ENCODE measurements at places on chromosomes 11 and 22. TPM values are rescaled to one million over a fixed set of nuclear protein-coding genes. Genes with fewer than 3 reads are reported as not detected.
A peak's percentile ranks its signal among the peaks of the same experiment; 100 is the strongest.

DNA sequence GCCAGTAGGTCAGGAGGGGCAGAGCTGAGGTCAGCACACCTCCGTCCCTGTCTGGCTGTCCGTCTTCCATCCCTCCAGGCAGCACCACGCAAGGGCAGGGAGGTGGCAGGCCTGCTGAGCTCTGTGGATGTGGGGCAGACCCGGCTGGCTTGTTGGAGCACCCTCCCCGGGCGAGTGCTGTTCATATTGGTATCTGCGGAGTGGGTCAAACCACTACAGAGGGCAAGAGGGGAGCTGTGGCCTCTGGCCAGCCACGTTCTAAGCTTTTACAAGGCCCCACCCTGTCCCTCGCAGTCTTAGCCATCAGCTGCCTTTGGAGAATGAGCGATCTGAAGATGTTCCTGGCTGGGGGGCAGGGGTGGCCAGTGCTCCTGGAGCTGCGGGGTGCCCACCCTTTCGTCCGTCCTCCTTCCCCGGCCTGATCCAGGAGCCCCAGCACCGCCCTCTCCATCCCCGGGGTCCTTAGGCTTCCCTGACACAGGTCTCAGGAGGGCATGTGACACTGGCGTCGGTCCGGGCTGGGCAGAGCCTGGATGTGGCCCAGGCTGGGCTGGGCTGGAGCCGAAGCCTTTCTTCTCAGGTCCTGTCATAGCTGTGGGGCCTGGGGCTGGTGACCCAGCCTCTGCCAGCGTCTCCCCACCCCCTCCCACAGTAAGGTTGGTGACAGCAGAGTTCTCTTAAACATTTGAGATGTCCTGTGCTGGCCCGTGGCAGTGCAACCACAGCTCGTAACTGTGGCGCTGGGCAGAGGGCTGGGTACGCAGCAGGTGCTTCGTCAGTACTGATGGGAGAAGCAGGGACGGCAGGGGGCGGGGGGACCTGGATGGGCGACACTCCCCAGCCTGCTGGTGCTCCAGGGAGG, 31.7 kb upstream of the GRAMD4 start:
- no peak for DNase-seq

- no peak for DNase-seq
Measured at GRCh38 chr22:44242946-44243724, 62.4 kb downstream of the PARVG start.

DNA sequence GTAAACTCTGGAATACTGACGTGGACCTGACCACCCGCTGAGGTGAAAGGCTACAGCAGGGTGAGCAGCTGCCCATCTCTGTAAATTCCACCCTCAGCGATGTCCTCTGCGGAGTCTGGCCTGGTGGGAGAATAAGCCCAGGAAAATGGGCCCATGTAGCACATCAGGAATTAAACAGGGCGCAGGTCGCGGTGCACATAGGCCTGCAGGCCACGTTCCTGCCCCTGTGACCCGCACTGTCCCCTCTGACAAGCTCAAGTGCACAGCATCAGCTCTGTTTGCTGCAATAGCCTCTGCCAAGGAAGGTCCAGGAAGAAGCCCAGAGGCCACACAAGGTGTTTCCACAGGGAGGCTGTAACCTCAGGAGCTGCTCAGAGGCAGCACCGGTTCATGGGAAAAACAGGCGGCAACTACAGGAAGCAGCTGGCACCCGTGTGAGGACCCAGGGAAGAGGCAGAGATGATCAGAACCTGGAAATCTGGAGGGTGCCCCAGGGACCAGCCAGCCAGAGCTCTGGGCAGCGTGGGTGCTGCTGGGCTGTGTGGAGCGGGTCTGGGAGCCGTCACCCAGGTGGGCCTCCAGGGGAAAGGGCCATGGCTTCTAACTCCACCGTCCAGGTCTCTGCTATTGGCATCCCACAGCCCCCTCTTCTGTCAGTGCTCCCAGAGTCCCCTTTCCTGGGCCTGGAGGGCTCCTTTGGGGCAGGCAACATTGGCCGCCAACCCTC, 808 bp upstream of the IFITM2 start:
- no peak for DNase-seq

- DNase-seq, result no peak
Measured at GRCh38 chr11:12179531-12179930, 69.1 kb downstream of the MICAL2 start.

GRCh38 chr11:112294688-112295340, 34.2 kb upstream of the PLET1 start:
- no peak for DNase-seq

DNA sequence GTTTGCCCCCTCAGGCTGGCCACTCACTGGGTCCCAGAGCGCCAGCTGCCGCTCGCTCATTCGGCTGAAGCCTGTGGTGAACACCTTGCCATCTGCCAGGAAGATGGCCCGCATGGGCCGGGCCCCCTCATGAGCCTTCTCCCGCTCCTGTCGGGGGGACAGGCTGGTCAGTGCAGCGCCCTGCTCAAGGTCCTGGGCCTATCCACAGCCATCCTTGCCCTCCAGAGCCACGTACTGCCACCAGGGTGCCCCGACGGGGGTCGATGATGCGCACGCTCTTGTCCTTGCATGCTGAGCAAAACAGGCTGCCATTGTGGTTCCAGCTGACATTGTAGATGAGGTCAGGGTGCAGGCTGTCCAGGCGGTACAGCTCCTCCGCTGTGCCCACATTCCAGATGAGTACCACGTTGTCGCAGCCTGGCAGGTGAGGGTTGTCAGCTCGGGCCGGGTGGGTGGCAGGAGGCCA, 2.1 kb downstream of the CORO1B start:
- no peak for DNase-seq

DNA sequence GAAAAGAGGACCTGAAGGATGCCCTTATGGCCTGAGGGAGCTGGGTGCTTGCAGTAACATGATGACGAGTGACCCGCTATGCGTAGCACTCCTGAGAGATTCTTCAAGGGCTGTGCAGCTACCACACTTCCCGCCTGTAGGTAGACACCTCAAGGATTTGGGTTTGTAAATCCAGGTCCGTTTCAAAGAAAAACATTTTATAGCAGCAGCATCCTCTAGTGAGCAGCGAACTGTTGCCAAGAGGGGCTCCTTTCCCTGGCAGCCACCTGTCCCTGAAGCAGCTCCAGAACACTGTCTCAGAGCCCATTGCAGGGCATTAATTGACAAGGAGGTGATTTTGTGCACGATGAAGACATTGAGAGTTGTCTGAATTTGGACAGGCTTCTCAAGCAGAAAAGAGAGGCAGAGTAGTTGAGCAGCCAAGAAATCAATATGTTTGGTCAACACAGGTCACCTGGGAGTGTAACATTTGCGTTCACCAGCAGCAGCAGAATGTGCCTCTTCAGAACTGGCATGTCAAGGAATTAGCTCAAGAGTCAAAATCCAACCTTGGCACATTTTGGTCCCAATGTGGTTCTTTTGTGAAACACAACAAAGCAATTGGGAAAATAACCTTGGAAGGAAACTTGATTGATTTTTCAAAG, 209.8 kb upstream of the MTNR1B start:
- no peak for DNase-seq

GRCh38 chr11:65915101-65915820, 3.6 kb downstream of the C11orf68 start:
- DNase-seq, result no peak

- DNase-seq, result no peak
Measured at GRCh38 chr22:48439560-48440135, 1388.0 kb downstream of the BRD1 start.

- DNase-seq, result no peak
Measured at GRCh38 chr11:59207988-59208451, 4.7 kb downstream of the MPEG1 start.

GRCh38 chr11:66636411-66636810, 2.1 kb upstream of the RBM4 start:
- no peak for DNase-seq

DNA sequence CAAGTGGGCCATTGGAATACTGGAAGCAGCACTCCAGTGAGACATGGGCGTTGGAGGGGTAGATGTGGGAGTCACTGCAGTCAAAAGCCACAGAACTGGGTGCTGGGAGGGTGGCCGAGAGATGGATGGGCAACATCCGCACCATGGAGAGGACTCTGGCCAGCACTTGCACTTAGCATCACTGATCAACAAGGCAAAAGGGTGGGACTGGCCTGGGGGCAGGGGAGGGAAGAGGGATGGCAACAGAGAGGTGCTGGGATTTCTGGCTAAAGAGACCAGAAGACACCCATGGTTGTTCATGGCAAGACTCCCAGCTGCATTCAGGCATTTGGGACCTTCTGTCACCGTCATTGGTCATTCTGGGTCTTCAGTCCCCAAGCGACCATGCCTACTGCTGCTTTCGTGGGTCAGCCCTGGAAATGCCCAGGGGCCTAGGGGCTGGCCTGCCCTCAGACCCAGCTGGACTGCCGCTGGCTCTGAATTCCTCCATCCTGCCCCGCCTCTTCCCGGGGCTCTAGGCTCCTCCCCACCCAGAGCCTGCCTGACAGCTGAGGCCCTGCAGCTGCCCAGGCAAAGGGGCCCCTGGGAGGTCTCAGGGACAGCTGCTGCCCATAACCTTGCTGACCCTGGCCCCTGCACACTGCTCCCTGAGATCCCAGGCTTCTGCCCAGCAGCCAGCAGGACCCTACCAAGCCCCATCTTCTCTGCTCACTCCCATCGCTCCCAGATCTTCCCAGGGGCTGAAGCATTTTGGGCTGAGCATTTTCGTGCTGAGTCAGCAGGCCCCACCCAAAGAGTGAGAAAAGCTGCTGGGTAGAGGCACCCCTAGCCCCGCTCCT, 13.0 kb upstream of the CDC42EP2 start:
- no peak for DNase-seq

- DNase-seq, result no peak
Measured at GRCh38 chr11:109706945-109707344, 285.0 kb downstream of the C11orf87 start.

- DNase-seq, result peak; percentile 52
Measured at GRCh38 chr11:131064373-131064991, 148.2 kb upstream of the SNX19 start.

DNA sequence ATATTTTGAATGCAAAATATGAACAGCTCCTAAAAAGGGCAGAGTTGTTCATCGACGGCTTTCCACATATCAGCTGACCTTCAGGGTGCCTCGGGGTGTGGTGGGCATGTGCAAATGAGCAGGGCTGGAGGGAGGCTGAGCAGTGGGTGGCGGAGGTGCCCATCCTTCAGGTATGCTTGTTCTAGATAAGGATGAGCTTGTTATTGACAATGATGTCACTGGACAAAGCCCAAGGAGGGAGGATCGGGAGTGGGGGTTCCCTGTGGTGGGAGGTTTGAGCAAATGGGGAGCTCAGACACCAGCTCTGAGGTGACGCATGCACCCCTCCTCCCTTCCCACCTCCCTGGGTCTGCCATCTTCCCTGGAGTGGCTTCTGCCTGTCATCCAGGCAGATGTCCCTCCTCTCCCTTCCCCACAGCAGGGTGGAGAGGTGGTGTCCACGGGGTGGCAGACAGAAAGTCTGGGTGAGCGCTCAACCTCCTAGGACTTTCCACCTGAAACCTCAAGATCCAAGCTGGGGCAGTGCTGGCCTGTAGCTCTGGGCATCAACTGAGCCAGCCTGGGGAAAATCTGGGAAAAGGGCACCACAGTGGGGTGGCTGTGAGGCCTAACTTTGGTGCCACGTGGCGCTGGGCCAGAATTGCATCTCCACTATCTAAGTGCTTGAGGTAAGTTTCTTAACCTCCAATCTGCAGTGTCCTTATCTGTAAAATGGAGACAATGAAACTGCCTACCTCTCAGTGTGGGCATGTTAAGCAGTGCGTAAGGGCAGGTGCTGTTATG, 106.3 kb upstream of the THY1 start:
- DNase-seq, result no peak

DNA sequence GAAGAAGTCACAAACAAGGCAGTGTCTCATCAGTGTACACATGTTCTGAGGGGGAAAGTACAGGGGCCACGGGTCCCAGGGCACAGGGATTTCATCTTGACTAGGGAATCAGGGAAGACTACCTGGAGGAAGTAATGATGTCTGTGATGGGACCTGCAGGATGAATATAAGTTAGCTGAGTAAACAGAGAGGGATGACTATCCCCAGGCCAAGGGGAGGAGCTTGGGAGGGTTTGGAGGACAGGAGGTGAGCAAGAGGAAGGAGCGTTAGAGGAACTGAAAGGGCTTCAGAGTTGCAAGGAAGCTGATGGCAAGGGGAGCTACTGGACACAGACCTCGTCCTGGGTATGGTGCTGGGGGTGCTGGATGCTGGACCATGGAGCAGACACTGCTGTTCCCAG, 56.4 kb downstream of the TRAF6 start:
- DNase-seq, result no peak

SMC1B gene
- total RNA-seq, result not detected

OR51B4 gene
- not detected for total RNA-seq

All from tibial nerve (tissue), 4 donors.